Kidney epithelial cell (primary cell): ENCODE measurements at places on chromosomes 16 and 17. TPM values are rescaled to one million over a fixed set of nuclear protein-coding genes. Genes with fewer than 3 reads are reported as not detected.
A peak's percentile ranks its signal among the peaks of the same experiment; 100 is the strongest.

GRCh38 chr16:59342669-59343068 is 608.6 kb upstream of the GOT2 start:
- no peak for DNase-seq

GRCh38 chr17:44205962-44206824 is 6.5 kb upstream of the ATXN7L3 start:
- no peak for DNase-seq

DNA sequence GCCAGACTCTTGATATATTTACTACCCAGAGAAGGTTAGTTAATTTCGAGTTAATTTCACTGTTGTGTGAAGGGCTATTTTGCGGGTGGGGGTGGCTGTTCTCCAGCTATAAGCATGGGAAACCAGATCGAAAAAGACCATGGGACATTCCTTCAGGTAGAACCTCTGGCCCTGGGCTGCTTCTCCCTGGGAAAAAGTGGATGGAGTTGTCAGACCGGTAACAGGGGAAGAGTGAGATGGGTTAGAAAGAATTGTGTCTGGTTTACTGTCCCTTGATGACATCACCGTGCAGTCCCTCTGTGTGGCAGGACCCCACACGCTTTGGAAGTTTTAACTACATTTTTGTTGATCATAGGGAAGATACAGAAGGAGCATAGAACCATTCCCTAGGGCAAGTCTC is 296.3 kb downstream of the RBFOX1 start:
- no peak for DNase-seq

DNA sequence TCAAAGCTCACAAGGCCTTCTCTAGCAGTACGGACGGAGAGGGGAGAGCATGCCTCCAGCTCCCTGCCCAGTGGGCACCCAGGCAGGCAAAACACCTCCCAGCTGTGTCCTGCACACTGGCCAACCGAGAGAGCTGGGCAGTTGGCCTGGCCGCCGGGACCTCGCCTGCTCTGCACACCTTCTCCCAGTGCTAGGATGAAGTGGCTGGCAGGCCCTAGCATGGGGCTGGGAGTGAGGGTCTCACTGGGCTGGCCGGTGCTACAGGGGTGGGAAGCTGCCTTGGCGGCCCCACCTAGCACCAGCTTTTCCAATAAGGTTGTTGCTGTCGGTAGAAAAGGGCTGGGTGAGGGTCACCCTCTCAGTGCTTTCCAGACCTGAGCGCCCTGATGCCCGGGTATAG is 60.2 kb downstream of the SDK2 start:
- no peak for DNase-seq

DNA sequence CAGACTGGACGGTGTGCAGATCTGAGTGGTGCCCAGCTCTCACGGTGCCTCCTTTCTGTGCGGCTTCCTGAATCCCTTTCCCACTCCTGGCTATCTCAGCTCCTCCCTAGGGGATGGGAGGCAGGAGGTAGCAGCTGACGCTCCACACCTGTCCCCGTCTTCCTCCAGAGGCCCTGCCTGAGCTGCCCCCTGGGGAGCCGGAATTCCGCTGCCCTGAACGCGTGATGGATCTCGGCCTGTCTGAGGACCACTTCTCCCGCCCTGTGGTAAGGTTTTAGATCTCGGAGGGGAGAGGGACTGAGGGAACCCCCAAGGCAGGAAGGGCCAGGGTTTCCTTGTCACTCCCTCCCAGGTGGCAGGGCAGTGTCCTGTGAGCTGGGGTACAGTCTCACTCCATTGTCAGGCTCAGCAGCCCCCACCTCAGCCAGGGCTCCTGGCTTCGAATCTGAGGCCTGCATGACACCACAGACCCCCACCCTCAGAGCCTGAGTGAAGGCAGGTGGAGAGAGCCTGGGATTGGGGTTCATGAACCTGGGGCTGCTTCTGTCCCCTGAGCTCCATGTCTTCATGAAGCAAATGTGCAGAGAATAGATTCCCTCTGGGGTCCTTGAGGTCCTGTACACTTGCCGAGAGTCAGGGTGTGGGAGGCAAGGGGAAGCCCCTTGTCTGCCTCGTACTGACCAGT is 6.6 kb downstream of the DEF8 start:
- no peak for DNase-seq

GRCh38 chr17:2122641-2123302 is 67.9 kb downstream of the HIC1 start:
- no peak for DNase-seq

DNA sequence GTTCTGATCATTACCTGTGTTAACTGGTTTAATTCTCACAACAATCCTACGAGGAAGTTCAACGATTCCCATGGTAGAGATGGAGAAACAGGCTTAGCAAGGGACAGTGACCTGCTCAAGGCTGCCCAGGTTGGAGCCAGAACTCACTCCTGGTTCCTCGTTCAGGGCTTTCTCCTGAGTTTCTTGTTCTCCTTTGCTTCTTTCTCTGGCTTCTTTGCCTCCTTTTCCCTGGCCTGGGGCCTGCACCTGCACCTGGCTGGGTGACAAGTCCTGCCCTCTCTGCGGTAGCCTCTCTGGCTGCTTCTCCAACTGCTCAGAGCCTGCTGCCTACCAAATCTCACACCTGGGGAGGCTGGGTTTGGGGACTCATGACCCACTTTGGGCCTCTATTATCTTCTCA is 2.8 kb downstream of the CCL22 start:
- DNase-seq = no peak

DNA sequence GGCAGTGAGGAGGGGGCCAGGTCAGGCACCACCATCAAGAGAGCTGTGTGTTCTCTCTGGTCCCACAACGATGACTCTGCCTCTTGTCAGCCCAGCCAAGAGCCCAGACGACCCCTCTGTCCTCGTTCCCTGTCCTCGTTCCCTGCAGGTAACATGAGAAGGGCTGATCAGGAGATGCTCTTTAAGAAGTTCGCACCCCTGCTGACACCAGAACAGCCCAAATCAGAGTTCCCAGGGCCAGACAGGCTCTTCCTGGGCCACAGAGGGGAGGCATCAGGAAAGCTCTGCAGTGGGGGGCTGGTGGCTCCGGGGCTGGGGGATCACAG is 13.5 kb upstream of the DNAI2 start:
- no peak for DNase-seq

DNA sequence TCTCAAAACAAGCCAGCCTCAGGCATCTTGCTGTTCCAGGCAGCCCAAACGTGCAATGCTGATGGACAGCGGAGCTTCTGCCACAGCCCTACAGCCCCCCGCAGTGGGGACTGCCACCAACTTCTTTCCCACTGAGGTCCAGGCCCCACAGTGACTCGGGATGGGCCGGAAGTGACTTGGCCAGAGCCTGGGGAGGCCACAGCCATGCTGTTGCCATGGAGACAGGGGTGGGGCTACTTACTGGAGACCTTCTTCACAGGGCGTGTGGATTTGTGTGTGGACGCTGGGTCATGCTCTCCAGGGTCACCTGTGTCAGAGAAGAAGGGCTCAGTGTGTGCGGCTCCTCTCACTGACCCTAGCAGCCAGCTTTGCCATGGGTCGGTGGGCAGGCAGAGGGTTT is 15.0 kb downstream of the TRIM25 start:
- DNase-seq = no peak

GRCh38 chr16:77399066-77399465 is 35.8 kb downstream of the ADAMTS18 start:
- DNase-seq = no peak

DNA sequence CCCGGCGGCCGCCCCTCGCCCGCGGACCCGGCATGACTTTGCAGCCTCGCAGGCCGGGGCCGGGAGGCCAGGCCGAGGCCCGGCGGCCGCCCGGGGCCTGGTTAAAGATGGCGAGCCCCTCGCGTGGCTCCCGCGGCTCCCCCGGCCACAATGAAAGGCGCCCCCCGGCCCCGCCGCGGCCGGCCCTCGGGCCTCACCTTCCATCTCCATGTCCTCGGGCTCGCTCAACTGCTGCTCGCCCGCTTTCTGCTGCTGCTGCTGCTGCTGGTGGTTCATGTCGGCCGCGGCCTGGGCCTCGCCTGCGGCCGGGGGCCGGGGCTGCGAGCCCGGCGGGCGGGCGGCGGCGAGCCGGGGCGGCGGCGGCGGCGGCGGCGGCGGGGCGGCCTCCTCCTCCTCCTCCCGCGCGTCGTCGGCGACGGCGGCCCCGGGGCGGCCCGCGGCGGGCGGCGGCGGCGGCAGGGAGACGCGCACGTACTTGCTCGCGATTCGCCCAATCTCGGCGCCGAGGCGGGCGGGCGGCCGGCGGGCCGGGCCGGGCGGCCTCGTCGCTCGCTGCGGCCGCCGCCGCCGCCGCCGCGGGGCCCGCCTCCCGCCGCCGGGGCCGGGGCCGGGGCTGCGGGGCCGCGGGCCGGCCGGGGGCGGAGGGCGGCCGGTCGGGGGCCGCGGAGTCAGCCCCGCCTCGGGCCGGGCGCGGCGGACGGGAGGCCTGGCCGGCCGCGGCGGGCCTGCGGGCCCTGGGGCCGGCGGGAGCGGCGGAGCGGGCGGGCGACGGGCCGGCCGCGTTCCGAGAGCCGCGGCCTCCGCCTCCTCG is 491 bp downstream of the USP7 start:
- DNase-seq = no peak

DNA sequence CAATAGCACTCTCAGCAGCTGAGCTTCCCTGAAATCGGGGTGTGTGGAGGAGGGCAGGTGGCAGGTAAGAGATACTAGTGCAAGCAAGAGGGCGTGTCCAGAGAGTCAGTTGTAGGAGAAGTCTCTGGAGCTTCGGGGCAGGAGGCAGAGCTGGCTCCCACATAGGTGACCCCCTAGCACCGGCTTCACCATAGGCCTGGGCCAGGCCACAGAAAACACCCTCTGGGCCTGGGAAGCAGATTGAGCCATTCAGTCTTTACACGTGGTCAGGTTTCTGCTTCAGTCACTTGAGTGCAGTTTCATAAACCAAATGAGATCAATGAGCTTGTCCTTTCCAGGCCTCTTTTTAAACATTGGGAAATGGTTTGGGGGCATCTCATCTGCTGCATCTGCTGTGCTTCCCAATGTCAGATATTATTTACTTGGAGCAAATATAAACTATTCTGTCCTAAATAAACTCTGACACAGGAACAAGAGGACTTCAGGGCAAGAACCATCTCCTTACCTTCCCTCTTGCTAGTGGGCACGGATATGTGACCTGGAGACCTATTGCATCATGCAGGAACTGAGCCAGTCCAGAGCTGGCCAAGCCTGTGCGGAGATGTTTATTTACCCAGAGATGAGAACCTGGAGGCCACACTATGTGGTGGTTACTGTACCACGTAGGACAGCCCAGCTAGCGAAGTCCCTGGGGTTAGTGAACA is 16.1 kb downstream of the CCR7 start:
- peak; percentile 37 for DNase-seq

DNA sequence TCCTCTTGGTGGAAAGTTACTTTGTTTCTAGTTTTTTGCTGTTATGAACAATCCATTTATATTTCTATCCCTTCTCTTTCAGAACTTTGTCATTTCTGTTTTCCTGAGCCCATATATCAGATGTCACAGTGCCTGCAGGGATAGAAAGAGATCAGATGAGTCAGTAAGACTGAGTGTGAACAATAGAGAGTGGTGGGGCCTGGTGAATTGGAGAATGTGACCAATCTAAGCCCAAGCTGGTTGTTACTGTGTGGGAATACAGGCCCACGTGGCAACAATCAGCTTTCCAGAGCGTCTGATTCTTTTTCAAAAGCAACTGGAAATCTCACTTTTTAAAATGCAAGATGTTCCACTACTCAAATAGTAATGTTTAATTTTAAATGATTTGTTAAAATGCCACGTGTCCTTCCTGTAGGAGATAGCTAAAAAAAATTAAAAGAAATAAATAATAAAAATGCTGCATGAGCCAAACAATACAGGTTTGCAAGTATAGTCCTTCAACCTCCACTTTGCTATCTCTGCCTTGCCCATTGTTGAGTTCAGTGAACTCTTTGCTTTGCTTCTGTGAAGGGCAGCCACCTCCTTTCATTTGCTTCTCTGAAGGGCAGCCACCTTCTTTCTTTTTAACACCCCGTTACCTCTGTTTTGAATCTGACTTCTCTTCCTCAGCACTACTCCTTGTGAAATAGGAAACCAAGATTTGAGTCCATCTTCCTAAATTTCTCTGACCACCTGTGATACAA is 9.6 kb downstream of the DCTN5 start:
- no peak for DNase-seq

DNA sequence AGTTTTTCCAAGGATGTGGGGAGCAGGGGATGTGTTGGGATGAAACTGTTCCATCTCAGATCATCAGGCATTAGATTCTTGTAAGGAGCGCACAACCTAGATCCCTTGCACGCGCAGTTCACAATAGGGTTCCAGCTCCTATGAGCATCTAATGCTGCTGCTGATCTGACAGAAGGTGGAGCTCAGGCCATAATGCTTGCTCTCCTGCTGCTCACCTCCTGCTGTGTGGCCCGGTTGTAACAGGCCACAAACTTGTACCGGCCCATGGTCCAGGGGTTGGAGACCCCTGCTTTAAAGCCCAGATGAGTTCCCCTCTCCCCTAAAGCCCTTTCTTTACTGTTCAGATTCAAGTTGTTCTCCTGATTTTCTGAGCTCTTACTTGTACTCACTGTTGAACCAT is 44.8 kb downstream of the RNF135 start:
- no peak for DNase-seq

DNA sequence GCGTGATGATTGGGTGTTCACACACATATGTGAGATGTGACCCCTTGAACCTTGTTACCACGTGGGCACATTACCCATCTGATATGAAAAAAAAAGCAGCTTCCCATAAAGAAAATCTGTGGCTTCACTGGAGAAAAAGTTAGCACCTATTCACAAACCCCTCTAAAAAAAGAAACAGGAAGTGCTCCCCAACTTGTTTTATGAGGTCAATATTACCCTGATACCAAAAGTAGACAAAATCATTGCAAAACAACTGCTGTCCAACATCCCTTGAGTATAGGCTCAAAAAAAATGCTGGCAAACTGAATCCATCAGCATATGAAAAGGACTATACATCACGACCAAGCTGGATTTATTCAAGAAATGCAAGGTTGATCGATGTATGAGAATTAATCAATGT is 99.7 kb upstream of the RBL2 start:
- no peak for DNase-seq

- no peak for DNase-seq
Observed at GRCh38 chr16:81855552-81856153, 76.6 kb downstream of the PLCG2 start.

DNA sequence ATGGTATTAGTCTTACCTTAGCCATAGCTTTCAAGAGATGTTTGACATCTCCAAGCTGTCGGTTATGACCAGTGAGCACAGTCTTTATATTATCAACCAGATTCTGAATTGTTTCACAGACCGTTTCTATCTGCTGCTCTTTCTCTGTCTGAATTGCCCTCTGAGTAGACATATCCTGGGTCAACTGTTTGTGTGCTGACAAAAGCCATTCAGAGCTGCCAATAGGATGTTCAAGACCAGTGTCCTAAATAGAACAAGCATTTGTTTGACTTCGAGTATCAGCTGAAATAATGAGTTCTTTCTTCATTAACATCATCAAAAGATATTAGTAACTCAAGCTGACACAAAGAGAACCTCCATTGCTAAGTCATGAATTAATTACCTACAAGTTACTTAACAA is 14.9 kb upstream of the ARL6IP1 start:
- DNase-seq = no peak

- no peak for DNase-seq
Observed at GRCh38 chr17:13521784-13522183, 79.9 kb downstream of the HS3ST3A1 start.

ACE gene
- total RNA-seq = 1.5 and 1.6 TPM in 2 replicates

C17orf78 gene
- total RNA-seq = not detected in 2 replicates

SEPTIN1 gene
- total RNA-seq = 0.38 and 0.62 TPM in 2 replicates

TAT gene
- 0.07 TPM in 1 of 2 replicates, not detected in the other for total RNA-seq

VASN gene
- total RNA-seq = 60.4 and 73.5 TPM in 2 replicates

TEDC2 gene
- 12.0 and 14.2 TPM in 2 replicates for total RNA-seq

ZNF19 gene
- 3.6 and 5.1 TPM in 2 replicates for total RNA-seq

QPRT gene
- 47.9 and 60.3 TPM in 2 replicates for total RNA-seq

BRCA1 gene
- 9.3 and 11.4 TPM in 2 replicates for total RNA-seq
